Fibroblast of skin of back (primary cell): ENCODE measurements at places on chromosomes 11 and 22.

DNA sequence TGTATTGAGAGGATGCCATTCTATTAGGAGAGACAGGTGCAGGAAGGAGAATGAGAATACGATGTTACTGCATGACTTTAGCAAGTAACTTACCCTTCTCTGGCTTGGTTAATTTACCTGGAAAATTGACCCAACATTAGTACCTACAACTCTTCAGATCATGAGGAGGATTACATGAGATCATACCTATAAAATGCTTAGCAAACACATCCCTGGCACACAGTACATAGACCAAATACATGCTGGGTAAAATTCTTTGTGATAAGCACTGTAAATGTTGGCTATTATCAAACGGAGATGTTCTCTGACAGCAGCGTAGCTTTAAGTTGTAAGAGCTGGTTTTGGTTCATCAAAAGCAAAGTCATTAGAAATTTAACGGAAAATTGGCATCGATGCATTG is 28.8 kb downstream of the LARGE1 start:
- DNase-seq = no peak

DNA sequence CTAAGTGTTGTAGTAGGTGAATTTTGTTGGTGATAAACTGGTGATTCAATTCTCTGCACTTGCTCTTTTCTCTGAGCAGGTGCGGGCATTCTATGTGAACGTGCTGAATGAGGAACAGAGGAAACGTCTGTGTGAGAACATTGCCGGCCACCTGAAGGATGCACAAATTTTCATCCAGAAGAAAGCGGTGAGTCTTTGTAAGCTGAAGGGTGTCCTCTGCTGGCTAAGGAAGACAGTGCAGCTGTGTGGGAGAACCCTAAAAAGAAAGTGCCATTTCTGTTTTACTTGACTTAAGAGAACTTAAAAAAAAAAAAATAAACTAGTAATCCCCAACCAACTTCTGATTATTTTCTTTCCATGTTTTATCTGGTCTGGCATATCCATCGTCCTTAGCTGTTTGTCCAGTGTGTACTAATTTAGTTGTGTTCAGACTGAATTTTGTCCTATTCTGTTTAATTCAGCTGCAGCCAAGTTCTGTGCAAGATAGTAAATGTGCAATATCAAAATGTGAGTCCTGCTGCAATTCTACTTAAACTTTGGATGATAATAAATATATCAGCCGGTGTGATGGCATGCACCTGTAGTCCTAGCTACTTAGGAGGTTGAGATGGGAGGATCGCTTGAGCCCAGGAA is 29.6 kb downstream of the CAT start:
- DNase-seq = peak; percentile 12

GRCh38 chr11:103878646-103879045 is 157.8 kb upstream of the DDI1 start:
- no peak for DNase-seq

DNA sequence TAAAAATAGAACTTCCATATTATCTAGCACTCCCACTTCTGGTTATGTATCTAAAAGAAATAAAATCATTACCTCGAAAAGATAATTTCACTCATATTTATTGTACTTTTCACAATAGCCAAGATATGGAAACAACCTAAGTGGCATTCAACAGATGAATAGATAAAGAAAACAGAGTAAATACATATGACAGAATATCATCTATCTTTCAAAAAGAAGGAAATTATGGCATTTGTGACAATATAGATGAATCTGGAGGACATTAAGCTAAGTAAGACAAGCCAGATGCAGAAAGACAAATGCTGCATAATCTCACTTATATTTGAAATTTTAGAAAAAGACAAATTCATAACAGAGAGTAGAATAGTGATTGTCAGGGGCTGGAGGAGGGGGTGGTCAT is 590.0 kb upstream of the ANO3 start:
- no peak for DNase-seq

GRCh38 chr11:93498641-93499040 is 44.5 kb downstream of the SMCO4 start:
- DNase-seq = peak; percentile 75

DNA sequence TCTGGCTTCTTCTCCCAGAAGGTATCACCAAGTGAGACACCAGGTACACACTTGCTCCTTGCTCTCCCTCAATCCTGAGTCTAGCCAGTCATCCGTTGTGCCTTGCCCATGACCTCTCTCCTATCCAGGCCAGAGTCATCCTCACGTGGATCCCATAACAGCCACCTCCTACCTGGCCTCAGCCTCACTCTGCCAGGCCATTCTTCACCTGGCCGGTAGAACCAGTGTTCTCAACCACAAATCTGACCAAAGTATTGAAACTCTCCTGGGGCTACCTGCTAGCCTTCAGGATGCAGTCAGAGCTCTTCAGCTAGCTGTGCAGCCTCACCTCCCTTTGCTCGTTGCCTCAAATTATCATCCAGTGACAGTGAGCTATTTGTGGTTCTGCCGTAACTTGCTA is 37.7 kb downstream of the CHRDL2 start:
- DNase-seq = no peak

GRCh38 chr11:9448576-9449352 is 12.0 kb upstream of the ZNF143 start:
- DNase-seq = no peak

- no peak for DNase-seq
Measured at GRCh38 chr11:47499614-47500013, 50.7 kb upstream of the RAPSN start.

DNA sequence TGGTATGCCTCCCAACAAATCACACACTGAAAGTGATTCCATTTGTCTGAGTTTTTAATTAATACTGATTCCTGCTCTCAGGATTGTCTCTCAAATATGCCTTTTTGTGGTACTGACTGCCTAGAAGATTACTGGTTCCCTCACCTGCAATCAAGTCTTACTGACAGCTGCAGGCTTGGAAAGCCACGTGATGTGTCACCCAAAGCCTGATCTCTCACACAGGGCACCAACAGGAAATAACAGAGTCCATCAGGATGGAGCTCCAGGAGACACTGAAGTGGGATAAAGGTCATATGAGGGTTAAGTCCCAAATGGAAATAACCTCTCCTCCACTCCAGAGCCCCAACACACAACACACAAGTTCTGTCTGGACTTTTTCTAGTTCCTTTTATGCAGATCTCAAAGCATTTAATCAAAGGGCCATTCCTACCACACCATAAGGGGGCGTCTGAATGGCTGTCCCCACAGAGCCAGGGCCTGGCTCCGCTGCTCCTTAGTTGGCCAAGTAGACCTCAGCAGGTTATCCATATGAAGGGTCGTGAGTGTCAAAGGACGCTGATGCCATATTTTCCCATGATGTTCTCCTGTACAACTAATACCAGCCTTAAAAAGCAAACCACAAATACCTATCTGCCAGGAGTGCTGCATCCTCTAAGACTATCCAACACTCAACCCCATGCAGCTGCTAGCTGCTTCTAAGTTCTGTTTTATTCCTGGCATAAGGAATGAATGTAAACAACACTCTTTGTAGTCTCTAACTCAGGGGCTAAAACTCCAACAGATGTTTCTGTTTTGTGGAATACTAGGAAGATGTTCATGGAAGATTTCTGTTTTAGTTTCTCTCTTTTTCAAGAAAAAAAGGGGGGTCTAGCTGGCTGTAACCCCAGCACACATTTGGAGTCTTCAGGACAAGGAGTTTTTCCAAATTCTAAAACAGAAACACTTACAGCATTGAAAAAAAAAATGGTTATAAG is 13.0 kb downstream of the SCUBE2 start:
- DNase-seq = no peak

GRCh38 chr11:91835051-91835560 is 389.5 kb upstream of the FAT3 start:
- DNase-seq = no peak

- DNase-seq = peak; percentile 97
Measured at GRCh38 chr22:30422481-30423300, 2.9 kb upstream of the MTFP1 start.

GRCh38 chr11:11076879-11077278 is 219.0 kb upstream of the ZBED5 start:
- DNase-seq = no peak

DNA sequence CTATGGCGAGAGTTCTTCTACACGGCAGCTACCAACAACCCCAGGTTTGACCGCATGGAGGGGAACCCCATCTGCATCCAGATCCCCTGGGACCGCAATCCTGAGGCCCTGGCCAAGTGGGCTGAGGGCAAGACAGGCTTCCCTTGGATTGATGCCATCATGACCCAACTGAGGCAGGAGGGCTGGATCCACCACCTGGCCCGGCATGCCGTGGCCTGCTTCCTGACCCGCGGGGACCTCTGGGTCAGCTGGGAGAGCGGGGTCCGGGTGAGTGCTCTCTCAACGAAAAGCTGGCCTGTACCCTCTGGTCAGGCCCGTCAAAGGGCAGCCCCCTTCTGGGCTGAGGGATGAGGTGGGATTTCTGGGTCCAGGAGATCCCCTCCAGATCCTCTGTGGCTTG is 15.9 kb upstream of the MAPK8IP1 start:
- DNase-seq = no peak

- DNase-seq = no peak
Measured at GRCh38 chr11:1291295-1292017, 18.0 kb downstream of the TOLLIP start.

DNA sequence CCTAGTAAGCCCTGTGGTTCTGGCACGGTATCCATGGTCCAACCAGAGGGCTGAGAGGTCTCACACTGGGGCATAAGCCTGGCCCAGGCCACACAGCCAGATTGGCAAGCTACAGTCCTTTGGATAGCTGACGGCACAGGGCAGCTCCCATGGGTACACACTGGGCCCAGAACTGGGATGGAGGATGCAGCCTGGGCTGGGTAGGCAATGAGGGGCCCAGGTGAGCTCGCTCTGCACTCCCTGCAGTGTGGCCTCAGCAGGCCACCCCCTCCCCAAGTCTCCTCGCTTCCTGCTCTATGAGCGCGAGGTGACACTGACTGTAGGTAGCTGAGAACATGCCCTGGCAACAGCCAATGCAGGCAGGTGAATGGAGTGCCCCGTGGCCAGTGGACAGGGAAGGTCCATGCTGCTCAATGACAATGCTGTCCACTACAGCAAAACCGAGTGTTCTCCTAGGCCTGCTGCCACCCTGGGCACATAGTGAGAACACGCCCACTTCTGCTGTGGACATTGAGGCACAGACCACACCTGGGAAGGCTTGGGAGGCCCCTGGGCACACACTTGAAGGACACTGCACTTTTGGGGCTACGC is 3.8 kb downstream of the ARVCF start:
- no peak for DNase-seq

- DNase-seq = no peak
Measured at GRCh38 chr11:76927160-76927559, 66.4 kb downstream of the ACER3 start.

DNA sequence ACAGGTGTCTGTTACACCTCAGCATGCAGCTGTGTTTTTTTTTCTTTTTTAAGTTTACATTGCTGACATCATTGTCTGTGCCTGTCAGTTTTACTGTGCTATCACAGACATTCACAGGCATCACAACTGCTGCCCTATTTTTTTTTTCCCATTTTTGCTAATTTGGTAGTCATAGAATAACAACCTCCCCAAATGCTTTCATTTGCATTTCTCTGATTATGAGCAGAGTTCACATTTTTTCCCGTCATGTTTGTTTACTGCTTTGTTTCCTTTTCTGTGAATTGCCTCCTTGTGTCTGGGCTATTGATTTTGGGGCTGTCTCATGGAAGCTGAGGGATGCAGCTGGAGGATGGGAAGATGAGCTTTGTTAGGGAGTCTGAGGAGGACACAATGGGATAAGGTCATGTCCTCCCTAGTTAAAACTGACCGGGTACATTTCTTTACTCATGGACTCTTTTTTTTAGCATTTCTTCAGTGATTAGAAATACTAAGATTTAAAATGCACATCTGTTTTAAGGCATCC is 155.1 kb downstream of the LDLRAD3 start:
- DNase-seq = no peak

- peak; percentile 10 for DNase-seq
Measured at GRCh38 chr22:30000566-30000965, 79.7 kb upstream of the HORMAD2 start.

GRCh38 chr11:124736736-124737135 is 3.0 kb upstream of the NRGN start:
- no peak for DNase-seq

DNA sequence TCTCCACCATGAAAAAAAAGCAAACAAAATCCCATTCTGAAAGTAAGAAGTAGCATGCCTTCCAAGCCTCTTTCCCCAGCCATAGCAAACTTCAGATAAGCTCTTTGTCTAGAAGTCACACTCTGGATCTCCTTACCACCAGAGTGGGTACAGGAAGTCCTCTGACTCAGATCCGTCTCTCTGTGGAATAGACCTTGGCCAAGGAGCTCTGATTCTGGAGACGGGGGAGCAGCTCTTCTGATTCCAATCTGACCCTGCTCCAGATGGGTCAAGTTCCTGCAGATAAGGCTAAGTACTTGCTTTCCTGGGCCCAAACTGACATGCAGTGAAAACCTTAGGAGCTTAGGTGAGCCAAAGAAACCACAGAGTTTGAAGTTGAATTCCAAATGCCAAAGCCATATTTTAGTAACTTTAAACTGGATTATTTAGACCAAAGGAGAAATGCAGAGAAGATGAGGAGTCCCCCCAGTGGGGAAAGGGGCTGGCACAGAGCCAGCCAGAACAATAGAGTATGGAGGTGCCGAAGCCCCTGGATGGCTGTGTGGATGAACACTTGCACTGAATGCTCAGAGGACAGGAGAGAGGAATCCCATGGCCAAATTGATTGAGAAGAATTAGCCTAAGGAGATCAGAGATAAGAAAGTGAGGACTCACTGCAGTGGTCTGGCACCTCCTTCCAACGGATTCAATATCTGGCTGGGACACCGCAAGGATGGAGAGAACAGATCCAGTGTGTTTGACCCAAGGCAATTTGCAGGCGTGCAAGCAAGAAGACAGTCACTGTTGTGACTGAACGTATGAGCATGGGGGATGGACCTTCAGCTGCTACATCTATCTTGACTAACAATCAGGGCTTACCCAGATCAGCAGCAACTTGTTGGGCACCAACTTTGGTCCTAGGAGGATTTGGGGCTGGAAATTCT is 54.9 kb downstream of the ENDOD1 start:
- peak; percentile 50 for DNase-seq

- DNase-seq = no peak
Measured at GRCh38 chr11:128587415-128587814, at the start of gene ETS1. ETS1 (minus strand) TSS chr11:128587558; CDS start chr11:128573130, 14,428 bp downstream.

DNA sequence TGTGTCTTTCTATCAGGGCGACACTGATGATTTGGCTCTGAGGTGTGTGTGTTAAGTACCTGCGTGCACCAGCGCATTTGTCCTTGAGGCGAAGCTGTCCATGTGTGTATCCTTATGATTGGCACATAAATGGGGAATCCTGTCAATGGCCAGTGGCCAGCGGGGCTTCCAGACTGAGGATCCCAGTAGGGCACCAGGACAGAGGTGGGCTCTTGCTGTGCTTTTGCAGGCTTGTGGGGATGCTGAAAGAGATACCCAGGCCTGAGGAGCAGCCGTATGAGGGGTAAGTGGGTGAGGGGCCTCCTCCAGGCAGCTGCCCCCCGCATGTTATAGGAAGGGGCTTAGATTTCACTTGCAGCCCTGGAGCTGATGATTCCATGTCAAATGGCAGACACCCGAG is 156.8 kb downstream of the ST3GAL4 start:
- DNase-seq = no peak

DNA sequence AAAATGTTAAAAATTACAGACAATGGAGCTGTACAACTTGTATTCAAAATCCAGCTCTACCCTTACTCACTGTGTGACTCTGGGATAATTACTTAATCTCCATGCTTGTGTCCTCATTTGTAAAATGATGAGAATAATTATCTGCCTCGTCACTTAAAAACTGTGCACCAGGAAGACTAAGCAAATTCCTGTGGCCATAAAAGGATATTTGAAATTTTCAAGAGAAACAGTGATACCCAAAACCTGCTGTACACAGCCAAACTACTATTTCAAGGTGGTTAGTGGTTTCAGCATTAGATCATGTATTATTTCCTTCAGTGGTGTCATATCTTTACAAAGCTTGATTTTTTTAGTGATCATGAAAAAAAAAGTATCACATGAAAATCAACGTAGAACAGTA is 136.9 kb downstream of the METTL15 start:
- peak; percentile 39 for DNase-seq
